Fibroblast of pulmonary artery (primary cell): ENCODE measurements at places on chromosomes 12 and 14.

DNA sequence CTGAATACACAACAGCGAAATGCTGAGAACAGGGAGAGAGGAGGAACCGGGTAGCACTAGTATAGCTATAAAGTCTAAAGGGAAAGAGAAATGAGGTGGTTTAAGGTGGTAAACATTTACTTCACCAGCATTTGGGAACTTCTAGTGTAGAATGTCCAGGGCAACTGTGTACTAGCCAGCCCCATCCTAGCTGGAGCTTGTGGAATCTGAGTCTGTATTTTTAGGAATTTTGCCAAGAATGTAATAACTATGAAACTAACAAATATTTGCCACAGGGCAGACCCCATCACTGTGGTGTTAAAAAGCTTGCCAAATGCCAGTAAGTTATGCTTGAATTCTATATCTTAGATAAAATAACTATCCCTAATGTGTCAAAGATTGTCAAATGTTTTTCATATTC lies 398.9 kb upstream of the MIS18BP1 start:
- no peak for DNase-seq

DNA sequence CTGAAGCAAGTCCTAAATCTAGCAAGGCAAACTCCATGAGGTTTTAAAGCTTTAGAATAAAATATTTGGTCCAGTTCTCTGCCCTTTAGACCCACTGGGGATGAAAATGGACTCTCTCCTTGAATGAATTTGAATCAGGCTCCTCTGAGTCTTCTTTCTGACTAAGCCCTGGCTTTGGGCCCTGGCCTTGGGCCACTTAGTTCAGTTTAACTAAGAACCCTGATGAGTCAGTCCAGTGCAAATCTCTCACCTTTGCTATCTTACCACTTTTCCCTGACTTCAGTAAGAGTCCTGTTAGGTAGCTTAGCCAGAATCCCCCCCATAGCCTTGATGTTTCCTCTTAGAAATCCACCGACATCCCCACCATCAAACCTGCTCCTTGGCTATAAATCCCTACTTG lies 427.5 kb downstream of the SNAPC1 start:
- peak; percentile 29 for DNase-seq

DNA sequence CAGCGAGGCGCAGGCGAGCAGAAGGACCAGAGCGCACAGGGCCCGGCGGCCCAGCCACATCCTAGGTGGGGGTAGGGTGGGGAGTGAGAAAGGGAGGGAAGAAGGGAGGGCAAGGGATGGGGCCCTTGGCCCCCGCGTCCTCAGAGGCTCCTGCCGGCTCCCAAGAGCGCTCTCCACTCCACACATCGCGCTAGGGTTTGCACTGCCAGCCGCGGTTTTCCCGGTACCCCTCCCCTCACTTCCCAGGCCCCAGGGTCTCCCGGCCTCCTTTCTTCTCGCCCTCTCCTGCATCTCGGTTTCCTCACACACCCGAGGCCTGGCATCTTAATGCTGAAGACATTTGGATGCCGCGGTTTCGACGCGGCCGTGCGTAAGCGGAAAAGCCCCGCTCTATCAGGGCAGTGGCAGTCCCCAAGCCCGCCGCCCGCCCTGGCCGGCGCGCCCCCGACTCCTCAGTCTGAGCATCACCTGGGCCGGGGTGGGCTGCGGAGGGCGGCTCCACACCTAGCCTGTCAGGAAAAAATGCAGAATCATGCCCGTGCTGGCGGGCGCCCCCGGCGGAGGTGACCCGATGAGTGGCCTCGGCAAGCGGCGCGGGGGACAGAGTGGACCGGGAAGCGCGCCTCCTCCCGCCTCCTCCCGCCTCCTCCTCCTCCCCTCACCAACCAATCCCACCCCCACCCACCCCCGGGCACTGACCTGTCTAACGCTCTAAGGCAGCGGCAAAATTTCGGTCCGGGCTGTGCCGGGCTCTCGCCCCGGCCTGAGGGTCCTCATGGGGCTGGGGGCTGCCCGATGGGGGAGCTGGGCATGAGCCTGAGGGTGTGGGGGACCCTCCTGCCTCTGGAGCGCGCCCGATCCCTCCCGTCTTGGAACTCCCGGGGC lies 686 bp downstream of the B4GALNT1 start:
- no peak for DNase-seq

DNA sequence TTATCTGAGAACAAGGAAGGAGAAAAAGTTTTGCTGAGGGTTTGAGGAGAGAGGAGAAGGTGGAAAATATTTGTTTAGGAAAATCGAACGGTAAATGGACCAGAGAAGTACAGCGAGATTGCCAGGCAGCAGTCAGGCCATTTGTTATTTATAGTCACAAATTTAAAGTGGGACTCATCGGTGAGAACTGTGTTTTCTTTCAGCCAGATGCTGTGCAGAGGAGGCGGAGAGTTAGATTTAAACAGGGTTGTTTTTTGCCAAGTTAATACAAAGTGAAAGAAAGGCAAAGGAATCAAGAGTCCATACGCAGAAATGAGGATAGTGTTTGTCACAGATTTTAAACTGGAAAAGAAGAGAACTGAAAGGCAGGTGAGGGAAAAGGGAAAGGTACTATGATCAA lies 200.6 kb upstream of the CNOT2 start:
- DNase-seq, result peak; percentile 4

- no peak for DNase-seq
These were observed 125.5 kb downstream of the GPR135 start for GRCh38 chr14:59339524-59340330.

DNA sequence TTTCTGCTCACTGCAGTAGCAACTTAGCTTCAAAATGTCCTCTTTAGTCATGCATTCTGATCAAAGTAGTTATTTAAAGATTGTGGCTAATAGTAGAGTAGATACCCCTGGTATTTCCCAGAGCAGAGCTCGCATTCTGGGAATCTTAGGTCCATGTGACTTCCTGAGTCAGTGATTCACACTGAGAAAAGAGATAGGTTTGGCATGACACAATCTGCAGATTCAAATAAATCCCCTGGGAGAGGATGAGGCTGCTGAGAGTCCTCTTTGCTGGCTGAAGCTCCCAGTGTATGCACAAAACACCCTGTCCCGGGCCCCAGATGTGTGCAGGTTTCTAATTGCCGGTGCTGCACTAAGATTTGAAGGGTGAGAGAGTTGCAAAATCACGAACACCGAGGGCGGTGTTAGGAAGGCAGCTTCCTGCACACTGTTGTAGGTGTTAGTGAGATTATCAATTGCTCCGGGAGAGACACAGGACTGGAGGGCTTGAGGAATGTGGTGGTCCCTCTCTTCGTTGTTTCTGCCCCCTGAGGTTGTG lies 233.2 kb downstream of the NRXN3 start:
- peak; percentile 11 for DNase-seq

DNA sequence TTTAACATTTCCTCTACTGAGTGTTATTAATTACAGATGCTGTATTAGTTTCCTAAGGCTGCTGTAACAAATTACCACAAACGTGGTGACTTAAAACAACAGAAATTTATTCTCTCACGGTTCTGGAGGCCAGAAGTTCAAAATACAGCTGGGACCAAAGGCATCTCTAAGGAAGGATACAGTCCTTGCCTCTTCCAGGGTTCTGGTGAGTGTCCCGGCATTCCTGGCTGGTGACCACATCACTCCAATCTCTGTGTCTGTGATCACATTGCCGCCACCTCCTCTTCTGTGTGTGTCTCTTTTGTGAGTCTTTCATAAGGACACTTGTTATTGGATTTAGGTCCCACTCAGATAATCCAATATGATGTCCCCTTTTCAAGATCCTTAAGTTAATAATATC lies 85.1 kb upstream of the CCDC198 start:
- DNase-seq, result no peak

DNA sequence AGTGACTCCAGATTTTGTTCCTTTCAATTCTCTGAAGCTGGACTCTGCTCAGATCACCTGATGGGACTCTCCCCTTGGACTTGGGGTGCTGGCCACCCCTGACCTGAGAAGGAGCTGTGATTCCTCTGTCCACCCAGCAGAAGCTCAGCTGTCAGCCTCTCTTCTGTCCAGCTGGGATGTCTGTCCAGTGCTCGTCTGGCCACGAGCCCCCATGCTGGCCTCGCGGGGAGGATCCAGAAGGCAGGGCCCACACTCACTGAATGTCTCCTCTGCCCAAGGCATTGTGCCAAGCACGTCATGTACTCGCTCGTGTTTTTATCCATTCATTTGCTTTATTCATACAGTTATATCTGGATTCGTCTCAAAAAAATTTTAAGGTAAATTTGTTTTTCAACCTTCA lies 14.2 kb upstream of the SLC24A4 start:
- no peak for DNase-seq

DNA sequence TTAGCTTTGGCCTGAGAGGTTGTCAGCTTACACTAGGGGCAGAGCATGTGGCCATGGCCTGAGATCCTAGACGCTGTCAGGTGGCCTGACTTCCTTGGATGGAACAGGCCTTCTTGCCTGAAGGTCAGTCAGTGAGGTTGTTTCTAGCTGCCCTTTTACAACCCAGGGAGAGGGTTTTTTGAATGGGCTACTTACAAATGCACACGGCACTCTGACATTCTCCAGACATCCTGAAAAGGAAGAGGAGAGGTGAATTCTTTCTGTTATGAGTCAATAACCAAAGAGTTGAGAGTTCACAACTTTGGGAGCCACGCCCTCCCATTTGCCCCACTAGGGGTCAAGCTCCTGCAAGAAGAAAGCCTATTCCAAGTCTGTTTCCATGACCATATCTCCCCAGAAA lies 7.8 kb downstream of the KRT76 start:
- DNase-seq, result no peak

DNA sequence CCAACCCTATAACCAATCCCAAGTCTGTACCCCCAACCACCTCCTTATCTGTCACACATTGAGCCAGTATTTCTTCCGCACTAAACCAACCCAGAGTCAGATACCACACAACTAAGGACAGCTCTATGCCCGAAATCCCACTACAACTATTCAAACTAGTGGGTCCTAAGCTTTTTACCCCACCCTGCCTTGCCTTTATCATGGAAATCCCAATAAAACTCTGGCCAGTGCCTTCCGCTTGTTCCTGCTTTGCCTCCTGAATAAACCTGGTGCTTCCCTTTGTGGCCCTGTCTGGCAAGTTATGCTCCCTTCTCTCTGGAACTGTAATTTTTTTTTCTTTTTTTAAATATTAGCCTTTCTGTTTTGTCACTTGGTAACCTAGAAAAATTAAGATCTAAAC lies 493.3 kb upstream of the SYT1 start:
- DNase-seq, result no peak

GRCh38 chr12:102302553-102302952 lies 104.9 kb upstream of the PMCH start:
- no peak for DNase-seq

DNA sequence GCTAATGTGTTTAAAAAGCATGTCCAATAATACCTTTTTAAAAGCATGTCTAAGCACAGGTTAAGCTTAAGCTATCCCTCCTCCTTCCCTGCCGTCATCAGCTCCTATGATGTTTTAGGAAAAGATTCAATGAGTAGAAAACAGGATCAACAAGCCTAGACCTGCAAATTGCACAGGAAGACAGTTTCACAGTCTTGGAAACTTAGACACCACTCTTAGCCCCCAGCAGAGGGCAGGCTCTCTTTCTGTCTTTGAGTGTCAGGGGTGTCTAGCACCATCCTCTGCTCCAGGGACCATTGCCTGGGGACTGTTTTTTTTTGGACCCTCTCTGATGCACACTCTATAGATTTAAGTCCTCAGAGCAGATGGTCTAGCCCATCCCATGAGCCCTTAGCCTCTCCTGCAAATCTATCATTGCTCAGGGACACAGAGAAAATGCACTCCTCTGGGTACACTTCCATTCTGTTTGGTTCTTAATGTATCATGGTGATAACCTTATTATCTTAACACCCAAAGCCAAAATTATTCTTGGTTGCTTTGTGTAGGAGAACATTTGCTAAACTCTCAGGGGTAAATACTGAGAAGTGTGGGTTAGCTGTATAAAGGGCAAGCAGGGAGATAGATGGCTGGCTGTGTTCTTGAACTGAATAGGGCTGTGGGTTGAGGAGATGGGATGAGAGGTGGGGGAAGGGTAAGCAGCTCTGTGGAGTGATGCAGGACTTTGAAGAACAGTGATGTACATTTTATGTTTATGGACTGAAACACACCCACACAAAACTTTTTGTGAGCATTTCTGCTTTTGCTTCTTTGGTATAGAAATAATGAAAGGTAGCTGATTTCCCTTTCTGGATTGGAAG lies 259.9 kb upstream of the DDHD1 start:
- DNase-seq, result peak; percentile 23

DNA sequence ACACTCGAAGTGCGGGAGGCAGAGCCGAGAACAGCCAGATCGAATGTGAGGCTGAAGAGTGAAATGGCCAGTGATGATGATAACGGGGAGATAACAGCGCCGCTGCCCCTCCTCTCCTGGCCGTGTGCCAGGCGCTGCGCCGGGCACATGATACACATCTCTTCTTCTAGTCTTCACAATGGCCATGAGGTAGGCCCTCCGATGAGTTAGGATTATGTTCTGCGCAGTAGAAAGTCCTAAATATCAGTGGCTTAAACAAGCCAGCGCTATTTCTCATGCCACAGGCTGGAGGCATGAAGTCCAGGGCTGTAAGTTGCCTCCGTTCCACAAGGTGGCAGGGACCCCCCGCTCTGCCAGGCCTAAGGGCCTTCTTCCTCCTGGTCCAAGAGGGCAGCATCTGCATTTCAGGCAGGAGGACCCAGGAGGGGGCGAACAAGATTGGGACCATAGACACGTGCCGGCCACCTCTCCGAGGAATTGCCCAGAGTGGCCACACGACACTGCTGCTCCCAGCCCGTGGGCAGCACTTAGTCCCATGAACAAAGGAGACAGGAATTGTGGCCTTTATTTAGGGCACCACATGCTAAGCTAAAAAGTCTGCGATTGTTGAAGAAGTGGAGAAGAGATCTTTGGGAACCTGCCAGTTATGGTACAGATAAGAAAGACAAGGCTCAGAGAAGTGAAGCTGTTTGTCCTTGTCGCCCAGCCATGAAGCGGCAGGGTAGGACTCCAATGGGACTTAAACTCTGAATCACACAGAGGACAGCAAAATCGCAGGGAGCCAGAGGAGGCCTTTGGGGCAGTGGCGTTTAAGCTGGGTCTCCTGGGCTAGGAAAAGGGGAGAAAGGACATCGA lies 10.9 kb upstream of the HVCN1 start:
- no peak for DNase-seq

GRCh38 chr14:68734231-68734732 lies 58.6 kb downstream of the ZFP36L1 start:
- no peak for DNase-seq

GRCh38 chr12:113222730-113223531 lies 1.7 kb downstream of the TPCN1 start:
- DNase-seq, result peak; percentile 94

GRCh38 chr12:46779063-46779462 lies 46.7 kb downstream of the SLC38A4 start:
- DNase-seq, result no peak

- DNase-seq, result no peak
These were observed 127.7 kb upstream of the CAND1 start for GRCh38 chr12:67141296-67142018.
